ENCODE measurements at places on chromosomes 12 and 14.

DNA sequence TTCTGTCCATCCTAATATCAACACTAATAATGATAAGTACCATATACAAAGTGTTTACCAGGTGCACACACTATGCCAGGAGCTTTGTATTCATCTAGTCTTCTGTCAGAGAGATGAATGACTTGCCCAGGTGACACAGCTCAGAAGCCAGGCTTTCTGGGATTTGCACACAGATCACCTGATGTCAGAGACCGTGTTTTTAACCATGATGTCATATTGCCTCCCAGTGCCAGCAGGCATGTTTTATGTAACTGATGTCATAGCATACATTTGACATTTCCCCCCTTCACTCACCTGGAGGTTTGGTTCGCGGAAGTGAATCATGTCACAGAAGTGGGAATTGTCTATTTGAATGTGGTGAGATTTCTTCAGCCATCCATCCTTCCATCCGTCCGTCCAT lies 5.7 kb downstream of the WSCD2 start:
- no peak for DNase-seq

- DNase-seq: no peak
Measured at GRCh38 chr14:103547941-103548462, 14.5 kb downstream of the BAG5 start.

- DNase-seq: no peak
Measured at GRCh38 chr12:25796523-25797000, 161.9 kb upstream of the RASSF8 start.

GRCh38 chr12:57518176-57518919 lies 2.0 kb downstream of the DDIT3 start:
- no peak for DNase-seq

- no peak for DNase-seq
Measured at GRCh38 chr12:42701084-42701483, 111.5 kb upstream of the PRICKLE1 start.

- DNase-seq: no peak
Measured at GRCh38 chr12:128727999-128728398, 95.8 kb downstream of the SLC15A4 start.

GRCh38 chr14:104982548-104983230 lies 2.9 kb upstream of the CLBA1 start:
- DNase-seq: no peak

GRCh38 chr12:124395284-124395752 lies 100.4 kb downstream of the RFLNA start:
- no peak for DNase-seq

DNA sequence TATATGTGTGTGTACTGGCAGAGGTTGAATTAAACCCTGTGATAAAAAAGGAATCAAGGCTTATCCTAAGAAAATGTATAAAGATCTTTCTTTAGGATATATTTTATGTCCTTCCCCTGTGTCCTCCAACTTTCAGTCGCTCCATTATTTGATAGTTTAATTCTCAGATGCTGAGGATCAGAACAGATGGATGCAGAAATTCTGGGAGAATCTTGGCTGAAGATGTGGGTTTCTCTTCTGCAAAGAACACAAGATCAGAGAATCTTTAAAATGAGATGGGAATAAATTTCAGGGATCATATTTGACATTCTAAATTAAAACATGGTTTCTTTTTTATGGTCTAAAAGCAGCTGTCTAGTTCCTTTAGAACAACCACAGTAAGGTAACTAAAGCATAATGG lies 37.9 kb downstream of the LRFN5 start:
- no peak for DNase-seq

- DNase-seq: no peak
Measured at GRCh38 chr14:106662936-106663550, 1136.7 kb downstream of the TMEM121 start.

- DNase-seq: no peak
Measured at GRCh38 chr12:79566452-79567174, 124.2 kb downstream of the PAWR start.

DNA sequence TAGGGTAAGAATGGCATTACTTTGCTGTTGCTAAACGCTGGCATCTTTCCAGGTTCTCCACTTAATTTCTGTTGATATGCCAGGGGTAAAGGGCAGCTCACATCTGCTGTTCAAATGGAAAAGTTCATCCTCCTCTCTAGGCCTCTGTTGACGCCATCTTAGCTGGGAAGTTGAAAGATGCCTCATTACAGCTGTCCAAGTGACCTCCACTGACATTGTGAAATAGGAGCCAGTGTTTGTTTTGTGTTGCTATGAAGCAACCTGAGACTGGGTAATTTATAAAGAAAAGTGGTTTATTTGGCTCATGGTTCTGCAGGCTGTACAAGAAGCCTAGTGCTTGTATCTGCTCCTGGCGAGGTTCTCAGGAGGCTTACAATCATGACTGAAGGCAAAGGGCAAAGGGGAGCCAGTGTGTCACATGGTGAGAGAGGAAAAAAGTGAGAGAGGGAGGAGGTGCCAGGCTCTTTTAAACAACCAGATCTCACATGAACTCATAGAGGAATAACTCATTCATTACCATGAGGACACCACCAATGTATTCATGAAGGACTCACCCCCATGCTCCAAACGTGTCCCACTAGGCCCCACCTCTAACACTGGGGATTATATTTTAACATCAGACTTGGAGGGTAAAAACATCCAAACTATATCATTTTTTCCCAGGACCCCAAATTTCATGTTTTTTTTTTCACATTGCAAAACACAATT lies 3.2 kb upstream of the ADAM21 start:
- no peak for DNase-seq

DNA sequence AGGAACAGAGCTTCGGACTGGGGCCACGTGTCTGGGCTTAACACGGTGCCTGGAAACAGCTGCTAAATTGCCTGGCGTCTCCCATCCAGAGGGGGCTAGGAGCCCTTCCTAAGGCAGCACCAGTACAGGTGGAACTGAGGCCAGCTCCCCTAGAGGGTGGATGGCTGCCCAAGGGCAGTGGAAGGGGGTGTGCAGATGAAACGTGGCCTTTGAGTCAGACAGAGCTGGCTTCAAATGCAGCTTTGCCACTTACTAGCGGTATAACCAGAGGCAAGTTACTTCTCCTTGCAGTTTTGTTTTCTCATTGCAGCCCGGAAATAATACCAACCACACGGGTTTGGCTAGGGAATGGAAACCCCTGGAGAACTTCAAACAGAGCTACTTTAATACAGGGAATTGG lies 59.3 kb upstream of the SLC24A4 start:
- DNase-seq: no peak

- DNase-seq: no peak
Measured at GRCh38 chr12:1728824-1729223, 38.0 kb downstream of the ADIPOR2 start.

- DNase-seq: no peak
Measured at GRCh38 chr12:131114271-131114670, 160.6 kb downstream of the ADGRD1 start.

DNA sequence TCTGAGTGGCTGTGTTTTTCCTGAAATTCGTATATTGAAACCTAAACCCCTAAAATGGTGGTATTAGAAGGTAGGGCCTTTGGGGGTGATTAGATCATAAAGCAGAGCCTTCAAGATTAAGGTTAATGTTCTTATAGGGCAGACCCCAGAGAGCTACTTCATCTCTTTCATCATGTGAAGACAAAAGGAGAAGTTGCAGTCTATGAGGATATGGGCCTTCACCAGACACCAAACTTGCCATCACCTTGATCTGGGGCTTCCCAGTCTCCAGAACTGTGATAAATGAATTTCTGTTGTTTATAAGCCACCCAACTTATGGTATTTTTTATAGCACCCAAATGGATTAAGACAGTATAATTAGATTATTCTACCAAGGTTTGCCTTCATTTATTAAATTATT lies 275.0 kb upstream of the ATP2B1 start:
- DNase-seq: no peak

GRCh38 chr12:72472350-72472749 lies 200.2 kb downstream of the TRHDE start:
- no peak for DNase-seq

- no peak for DNase-seq
Measured at GRCh38 chr12:47574252-47575021, 131.4 kb downstream of the RPAP3 start.

- DNase-seq: no peak
Measured at GRCh38 chr12:123808167-123808566, 46.1 kb downstream of the DNAH10 start.

GRCh38 chr12:47725893-47726292 lies 603 bp upstream of the ENDOU start:
- no peak for DNase-seq

- no peak for DNase-seq
Measured at GRCh38 chr14:90742729-90743128, 73.5 kb downstream of the TTC7B start.

DNA sequence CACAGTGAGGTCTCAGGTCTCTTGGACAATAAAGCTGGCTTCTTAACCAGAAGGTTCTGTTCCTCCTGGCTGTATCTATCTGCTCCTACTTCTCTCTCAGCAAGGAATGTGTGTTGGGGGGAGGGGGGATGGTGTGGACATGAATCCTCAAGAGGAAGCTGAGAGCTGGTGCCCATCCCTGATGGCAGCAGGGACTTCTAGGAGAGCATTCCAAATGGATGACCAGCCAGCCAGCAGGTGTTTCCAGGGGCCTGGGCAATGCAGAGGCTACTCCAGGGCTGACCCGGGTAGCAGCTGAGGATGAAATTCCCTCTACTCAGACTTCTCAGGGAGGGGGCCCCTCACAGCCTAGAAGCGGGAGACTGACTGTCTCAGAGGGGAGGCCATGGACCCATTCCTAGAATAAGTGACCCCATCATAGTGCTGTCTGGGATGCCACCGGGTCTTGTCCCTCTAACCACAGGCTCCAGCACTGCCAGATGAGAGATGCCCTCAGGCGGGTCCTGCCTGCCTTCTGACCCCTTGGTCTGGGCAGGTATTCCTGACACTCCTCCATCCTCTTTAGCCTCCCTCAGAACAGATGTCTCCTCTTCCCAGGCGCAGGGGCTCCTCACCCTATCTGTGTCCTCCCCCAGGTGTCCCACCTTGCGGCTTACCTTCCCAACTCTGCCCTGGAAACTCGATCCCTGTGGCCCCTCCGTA lies 1.2 kb downstream of the RAB15 start:
- no peak for DNase-seq

- no peak for DNase-seq
Measured at GRCh38 chr12:68203460-68203875, 22.1 kb downstream of the IL26 start.

GRCh38 chr12:87815771-87816585 lies 213.2 kb downstream of the C12orf50 start:
- no peak for DNase-seq

DNA sequence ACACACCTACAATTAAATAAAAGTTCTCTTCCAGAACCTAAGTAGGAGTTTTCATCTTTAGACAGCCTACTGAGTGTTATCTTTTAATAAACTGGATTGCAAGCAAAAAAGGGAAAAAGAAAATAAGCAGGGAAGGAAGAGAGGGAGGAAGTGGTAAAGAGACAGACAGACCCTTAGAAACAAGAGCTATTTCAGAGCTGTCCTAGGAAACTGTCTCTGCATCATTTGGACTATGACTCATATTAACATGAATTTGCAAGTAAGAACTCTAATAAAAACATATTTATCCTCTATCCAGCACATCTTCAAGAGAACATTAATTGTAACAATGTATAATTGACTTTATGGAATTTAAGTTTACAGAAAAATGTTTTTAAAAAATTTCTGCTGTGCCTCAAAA lies 438.8 kb upstream of the USP15 start:
- DNase-seq: no peak
